ENCODE measurements at places on chromosomes 4 and X.

DNA sequence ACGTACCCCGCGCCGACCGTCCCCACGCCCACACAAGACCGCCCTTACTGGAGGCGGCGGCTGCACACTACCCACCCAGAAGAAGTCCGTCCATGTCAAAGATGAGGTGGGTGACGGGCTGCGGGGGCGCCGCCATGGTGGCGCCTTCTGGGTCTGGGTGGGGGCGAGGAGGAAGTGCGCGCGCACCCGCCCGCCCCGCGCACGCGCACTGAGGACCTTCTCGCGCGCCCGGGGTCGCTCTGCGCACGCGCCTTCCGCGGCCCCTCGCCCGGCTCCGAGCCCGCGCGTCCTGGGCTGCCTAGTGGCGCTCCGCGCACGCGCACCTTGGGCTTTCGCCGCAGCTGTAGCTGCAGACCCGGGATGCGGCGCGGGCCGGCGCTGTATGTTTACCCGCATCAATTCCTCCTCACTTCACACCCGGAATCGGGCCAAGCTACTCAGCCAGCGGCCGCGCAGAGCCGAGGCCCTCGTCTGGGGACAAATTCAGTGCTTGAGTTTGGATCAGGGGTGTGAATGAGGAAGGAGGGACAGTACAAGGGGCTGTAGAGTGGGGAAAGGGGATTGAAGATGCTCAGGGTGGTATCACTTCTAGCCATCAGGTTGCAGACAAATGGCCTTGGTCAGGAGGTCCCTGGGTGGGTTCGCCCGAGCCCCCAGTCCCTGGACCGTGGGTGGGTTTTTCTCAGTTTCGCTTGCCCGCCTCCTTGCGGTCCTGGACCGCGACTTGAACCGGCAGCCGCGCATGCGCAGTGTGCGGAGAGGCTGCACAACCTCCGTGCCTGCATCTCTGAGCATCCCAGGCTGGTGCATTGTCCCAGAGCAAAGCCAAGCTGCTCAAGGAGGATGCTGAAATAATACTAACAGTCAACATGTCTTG, at the start of gene PUDP:
TSS of gene PUDP (minus strand) at position 176 of the 877 bp plus-strand sequence. CDS start at position 136, 40 bp downstream.
- peak; percentile 79 for DNase-seq

DNA sequence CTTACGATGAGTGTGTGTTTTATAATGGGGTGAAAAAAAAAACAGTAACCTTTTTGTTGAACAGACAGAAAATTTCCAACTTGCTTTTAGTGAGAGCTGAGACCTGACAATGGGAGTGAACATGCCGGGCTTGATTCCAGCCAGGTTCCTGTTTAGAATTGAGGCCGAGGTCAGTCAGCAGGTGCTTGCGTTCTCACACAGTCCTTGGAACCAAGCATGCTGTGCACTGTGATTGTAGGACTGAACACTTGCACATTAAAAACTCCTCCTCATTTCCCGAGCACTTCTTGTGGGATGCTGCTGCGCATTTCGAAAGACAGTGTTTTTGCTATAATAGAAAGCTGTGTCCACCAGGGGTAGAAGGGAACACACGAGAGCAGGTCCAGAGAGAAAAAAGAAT, 51.8 kb downstream of the TMEM131L start:
- DNase-seq, result no peak

GRCh38 chrX:30875957-30876356, 13.1 kb downstream of the TAB3 start:
- DNase-seq, result peak; percentile 77

DNA sequence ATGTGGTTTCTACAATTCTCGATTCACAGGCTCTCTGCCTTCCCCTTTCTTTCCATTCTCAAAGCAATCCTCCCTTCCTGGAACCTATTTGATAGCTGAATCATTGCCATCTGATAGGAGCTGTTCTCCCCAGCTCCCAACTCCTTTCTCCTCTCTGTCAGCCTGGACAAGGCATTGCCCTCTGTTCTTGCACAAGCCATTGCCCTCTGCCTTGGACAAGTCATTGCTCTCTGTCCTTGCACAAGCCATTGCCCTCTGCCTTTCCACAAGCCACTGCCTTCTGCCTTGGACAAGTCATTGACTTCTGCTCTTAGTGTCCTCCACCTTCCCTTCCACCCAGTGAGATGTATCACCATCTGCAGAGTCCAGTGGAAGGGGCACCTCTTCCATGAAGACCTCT, 256.1 kb upstream of the STS start:
- no peak for DNase-seq

DNA sequence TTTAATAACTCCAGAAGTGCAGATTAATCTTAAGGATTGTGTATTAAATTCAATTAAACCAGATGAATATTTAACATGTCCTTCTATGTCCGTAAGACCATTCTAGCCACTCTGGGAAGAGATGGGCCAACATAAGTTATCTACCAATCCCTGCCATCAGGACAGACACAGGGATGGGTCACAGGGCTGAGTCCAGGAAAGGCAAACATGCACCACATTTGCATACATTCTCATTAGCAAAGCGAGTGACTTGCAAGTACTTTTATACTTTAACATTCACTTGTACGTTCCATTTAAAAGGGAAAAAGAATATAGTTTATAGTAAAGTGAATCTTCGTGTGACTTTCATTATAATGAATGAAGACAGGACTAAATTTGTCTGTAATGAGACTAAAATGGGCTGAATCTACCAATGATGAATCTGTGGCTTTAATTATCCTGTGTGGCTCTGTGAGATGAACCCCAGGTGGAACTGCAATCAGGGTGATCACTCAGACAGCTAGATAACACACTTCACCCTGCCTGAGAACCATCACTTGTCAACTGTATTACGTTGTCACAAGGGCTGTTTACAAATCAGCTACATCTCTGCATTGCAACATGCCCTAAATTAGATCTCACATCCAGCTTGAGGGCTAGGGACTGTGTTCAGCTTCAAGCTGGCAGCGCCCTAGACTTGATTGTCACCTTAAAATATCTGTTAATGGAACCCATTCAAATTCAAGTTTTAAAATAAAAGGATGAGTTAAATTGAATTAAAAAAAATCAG, 77.2 kb downstream of the SH3KBP1 start:
- no peak for DNase-seq

DNA sequence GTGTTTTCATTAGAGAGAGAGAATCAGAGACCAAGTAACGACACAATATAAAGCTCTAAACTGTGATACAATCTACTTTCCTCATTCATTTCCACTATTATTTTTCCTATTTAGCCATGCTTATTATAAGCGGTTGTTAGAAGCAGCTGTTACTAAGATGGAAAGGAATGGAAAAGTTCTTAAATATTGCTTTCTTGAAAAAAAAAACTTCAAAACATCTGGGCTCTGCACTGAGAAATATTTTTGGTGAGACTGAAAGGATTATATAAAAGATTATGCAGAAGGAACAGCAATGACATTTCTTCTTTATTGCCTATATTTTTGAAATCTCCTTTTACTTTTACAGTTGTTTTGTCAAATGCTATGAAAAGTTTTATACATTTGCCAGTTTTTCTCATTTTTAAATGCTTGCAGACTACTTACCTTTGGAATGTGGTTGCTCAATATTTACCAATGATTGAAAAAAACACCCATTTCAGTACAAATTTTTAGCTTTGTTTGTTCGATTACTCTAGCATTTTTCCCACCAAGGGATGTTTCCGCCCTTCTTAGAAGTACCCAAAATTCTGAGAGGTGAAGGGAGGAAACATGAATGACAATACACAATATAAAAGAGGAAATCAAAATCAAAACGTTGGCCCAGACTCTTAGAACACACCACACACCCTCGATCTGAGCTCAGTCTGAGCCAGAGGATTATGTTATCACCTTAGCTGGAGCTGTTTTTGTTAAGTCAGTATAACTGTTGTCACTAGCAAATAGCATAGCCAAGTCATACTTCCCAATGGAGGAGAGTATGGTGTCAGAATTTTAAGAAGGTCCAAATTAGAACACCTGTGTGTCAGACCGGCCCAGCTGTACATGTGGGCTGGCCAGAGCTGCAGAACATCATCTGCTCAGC, 18.4 kb downstream of the DKK2 start:
- no peak for DNase-seq

DNA sequence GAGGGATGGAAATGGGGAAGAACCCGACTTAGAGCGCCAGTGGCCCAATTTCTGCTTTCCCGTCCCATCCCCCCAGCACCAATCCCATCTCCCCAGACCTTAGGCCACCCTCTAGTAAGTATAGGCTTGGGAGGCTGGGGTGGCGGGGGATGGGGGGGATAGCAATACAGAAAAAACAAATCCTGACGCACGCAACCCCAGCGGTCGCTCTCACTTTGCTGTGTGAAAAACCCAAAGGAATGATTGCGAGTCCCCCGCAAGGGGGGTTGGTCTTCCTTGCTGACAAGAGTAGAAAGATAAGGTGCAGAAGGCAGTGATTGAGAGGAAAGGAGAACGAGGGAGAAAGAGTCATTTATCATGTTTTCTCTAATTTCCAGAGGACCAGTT, 863 bp downstream of the CPE start:
- no peak for DNase-seq

- DNase-seq, result peak; percentile 65
Observed at GRCh38 chr4:183591301-183591700, 67.7 kb downstream of the RWDD4 start.

GRCh38 chr4:82217986-82218715, 155.6 kb downstream of the HNRNPD start:
- peak; percentile 1 for DNase-seq

DNA sequence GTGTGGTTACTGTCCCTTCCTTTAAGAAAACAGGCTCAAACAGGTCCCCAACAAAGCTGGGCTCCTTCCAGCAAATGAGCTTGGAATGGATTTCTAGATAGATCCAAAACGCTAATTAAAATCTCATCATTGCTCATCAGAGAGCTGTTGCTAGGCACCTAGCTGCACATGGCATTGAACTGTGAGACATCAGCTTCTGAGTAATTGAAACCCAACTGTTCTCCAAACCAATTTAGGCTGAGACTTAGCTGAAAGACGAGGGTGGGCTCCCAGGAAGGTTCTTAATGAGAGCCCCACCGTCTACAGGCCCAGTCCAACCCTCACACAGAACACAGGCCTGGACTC, 59.1 kb downstream of the FAM184B start:
- DNase-seq, result no peak

- DNase-seq, result no peak
Observed at GRCh38 chr4:22672944-22673343, 19.8 kb upstream of the GBA3 start.

DNA sequence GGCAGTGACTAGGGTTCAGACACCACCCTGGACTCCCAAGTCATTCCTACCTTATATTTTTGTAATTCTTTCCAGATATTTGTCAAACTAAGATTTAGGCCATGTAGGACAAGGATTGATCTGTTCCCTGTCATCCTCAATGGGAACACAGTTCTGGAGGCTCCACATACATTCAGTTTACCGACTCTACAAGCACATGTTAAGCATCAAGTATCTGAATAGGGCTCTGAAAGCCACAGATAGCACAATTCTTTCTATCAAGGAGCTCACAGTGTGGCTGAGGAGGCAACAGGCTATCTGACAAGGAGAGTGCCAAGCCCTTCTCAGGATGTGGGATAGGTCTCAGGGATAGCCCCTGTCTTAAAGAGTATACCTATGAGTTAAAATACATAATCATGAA, 37.0 kb upstream of the CXCL8 start:
- DNase-seq, result no peak

DNA sequence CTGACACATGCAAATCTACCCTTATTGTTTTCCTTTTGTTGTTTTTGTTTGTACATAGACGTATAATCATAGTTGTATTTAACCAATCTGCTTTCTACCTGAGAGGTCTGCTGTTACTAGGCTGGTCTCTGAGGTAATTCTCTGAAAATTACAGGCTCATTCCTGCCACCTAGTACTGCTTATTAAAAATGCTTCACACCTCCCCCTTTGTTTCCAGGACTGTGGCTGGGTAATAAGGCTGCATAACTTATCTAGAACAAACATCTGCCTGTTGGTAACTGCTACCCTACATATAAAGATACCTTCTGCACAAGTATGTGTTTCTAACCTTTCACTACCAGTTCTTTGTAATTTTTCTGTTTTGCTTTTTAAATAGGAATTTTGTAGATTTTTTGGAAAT, 34.2 kb downstream of the COX7B2 start:
- no peak for DNase-seq

- no peak for DNase-seq
Observed at GRCh38 chr4:115361781-115362180, 248.4 kb upstream of the NDST4 start.

- peak; percentile 82 for DNase-seq
Observed at GRCh38 chrX:17706676-17707075, 30.6 kb upstream of the SCML1 start.

GRCh38 chr4:52032005-52032404, 6.1 kb downstream of the SGCB start:
- DNase-seq, result no peak

GRCh38 chr4:100431416-100431815, 86.4 kb downstream of the EMCN start:
- no peak for DNase-seq

DNA sequence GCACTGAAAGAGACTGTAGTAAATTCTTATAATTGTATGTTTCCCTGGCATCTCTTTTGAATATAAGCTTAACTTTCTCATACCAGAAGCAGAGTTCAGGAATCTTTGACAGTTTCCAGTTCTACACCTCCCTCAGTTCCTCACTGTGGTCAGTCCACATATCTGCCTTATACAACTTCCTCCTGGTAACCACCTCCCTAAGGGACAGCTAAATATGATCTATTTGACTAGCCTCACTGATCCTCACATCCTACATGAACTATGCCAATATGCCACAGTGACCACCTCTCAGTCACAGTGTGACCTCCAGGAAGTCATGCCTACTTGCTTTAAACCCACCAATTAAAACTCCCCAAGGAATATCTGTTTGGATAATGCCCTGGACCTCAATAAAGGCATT, 51.6 kb upstream of the HDAC8 start:
- no peak for DNase-seq

DNA sequence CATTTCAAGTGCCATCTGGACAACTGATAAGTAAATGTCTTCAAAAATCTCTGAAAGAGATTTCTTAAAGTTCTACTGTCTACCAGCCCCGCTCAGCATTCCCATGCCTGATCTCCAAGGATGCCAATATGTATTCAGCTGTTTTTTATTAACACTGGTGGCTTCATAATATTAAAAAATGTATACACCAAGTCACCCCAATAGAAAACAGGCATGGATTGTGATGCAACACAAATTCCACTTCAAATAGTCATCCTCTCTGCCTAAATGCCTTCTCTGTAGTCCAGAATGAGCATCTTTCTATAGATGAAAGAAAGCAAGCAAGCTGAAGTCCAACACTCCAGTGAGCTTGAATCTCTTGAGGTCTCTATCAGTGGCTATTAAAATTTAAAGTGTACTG, 152.2 kb upstream of the PPARGC1A start:
- DNase-seq, result peak; percentile 95

GRCh38 chr4:83831588-83831987, 295.7 kb downstream of the GPAT3 start:
- peak; percentile 36 for DNase-seq

GRCh38 chrX:119398974-119399771, at the start of gene SLC25A43:
SLC25A43 (plus strand) TSS chrX:119399336; CDS start chrX:119399404, 68 bp downstream.
- DNase-seq, result peak; percentile 30

DNA sequence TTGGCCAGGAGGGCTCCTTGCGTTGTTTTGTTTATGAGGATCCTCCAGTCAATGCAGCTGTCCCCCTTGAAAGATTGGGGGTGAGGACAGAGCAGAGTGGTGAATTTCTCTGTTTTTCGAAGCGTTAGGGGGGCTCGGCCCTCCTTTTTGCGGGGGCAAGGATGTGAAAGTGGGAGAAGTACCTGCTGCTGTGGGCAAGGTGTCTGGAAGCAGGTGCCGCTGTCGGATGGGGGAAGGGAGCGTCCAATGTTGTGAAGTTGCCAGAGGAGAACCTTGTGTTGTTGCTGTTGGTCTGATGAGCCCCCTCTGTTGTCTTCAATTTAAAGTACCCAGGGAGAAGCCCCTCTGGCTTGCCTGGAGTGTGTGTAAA, 613 bp downstream of the GLRB start:
- no peak for DNase-seq

GRCh38 chr4:127782025-127782274, 172 bp upstream of the HSPA4L start:
- DNase-seq, result peak; percentile 79
